Subcutaneous preadipocyte (primary cell): ENCODE measurements at places on chromosomes 13 and 19. TPM values are rescaled to one million over a fixed set of nuclear protein-coding genes. Genes with fewer than 3 reads are reported as not detected.

The NLRP9 gene
- total RNA-seq: not detected in 2 replicates

The FTL gene
- total RNA-seq: 2,886 and 3,269 TPM in 2 replicates

The PPM1N gene
- total RNA-seq: 1.5 and 2.5 TPM in 2 replicates

The SHISA7 gene
- total RNA-seq: not detected in 2 replicates

The PTGIR gene
- 7.0 and 9.6 TPM in 2 replicates for total RNA-seq
